ENCODE measurements at places on chromosomes 4 and X. TPM values are rescaled to one million over a fixed set of nuclear protein-coding genes. Genes with fewer than 3 reads are reported as not detected.

Gene FBXO8
- 25.5 TPM for total RNA-seq

DNA sequence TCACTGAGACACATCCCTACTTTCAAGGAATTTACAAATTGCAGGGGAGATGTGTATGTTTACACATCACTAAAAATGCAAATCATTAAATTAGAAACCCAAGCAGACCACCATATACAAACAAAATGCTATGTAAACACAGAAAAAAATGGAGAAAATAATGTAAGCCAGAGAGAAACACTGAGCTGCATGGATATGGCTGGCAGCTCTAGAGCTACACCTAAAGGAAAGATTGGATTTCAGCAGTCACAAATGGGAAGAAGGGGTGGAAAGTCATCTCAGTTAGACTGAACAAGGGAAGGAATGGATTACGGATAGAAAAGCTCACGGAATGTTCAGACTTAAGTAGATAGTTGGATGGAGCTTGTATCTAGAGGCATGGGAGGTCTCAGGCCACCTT is 186.3 kb downstream of the MOSPD2 start:
- DNase-seq: no peak
- H3K4me3 ChIP-seq: no peak overlapping the region
- H3K27ac ChIP-seq: no peak overlapping the region
- H3K27me3 ChIP-seq: no peaks in the 10 kb centered on the region
- H3K4me1 ChIP-seq: no peaks in the 10 kb centered on the region
- H3K36me3 ChIP-seq: no peaks in the 10 kb centered on the region

DNA sequence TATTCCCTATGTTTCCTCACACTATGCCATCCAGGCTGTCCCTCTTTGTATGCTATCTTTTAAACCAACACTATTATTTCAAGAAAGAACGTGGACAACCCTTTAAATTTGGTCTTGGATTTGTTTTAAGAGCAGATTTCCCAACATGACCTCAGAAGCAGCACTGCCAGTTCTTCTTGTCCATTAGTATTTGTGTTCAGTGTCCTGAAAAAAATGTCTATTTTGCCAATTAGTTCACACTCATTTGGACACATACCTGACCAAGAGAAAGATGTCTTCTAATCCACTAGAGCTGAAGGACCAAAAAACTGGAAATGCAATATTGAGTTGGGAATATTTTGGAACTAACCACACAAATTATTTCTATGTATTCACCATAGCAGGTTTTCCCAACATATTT is 223.2 kb upstream of the CNKSR2 start:
- no peaks in the 10 kb centered on the region for H3K27me3 ChIP-seq
- no peaks in the 10 kb centered on the region for H3K4me1 ChIP-seq
- H3K36me3 ChIP-seq: no peaks in the 10 kb centered on the region
- DNase-seq: no peak
- H3K27ac ChIP-seq: no peak overlapping the region

Gene NHS
- total RNA-seq: 29.6 TPM

Gene KLKB1
- total RNA-seq: 2.6 TPM

Gene SLC25A43
- 24.4 TPM for total RNA-seq

Measured in thoracic aorta (tissue), 2 donors.